Type B pancreatic cell (in vitro differentiated cells): ENCODE measurements at places on chromosomes 3 and 15. TPM values are rescaled to one million over a fixed set of nuclear protein-coding genes. Genes with fewer than 3 reads are reported as not detected.

GRCh38 chr3:119322021-119322834 lies 28.0 kb downstream of the ARHGAP31 start:
- DNase-seq = no peak

- no peak for DNase-seq
Measured at GRCh38 chr3:132573797-132574211, 23.3 kb upstream of the ACKR4 start.

DNA sequence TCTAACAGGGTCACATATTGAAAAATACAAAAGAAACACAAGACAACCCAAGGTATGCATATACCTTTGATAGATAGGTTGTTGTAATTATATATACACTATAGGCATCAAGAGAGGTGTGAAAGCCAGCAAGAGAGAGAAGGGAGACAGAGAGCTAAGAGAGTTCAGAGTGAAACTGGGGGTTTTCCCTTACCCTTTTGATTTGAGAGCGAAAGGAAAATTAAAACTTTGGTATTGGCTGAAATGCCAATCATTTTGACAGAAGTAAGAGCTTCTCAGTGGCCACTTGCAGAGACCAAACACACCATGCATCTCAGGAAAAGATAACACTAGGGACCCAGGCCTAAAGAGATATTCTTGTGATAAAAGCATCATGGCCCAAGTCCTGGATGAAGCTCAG lies 183.6 kb downstream of the SHOX2 start:
- DNase-seq = no peak

DNA sequence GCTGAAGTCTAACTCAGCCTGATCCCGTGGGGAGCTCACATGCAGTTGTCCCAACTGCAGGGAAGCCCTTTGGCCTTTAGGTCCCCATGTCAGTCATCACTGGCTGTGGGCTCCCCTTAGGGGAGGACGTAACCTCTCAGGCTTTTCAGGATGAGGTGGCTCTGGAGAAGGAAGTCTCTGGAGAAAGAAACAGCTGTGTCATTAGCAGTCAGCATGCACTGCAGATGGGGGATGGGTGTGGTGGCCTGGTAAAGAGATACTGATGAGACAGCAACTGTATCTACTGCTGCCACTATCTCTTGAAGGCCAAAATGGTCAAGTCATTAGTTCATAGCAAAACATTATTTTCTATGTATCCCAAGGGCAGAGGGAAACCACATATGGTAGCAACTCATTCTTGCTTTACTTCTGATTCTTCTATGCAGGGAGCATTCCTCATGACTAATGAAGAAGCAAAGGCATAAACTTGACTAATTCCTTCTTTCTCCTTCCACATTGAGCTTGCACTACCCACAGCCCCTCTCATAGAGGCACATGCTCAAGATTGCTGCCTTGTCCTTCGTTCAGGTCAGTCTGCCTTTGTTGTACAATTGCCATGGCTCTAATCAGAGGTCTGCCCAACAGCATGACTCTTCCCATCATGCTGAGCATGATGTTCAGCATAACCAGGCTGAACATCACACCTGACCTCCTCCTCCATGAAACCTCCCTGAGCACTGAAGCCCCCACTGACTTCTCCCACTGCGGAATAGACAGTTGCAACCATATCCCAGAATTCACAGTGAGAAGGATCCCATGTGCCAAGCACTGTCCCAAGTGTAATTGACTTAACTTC lies 47.8 kb upstream of the TMEM158 start:
- DNase-seq = no peak

Gene GP5
- 0.10 TPM in 1 of 2 replicates, not detected in the other for total RNA-seq

Gene AP3B2
- total RNA-seq = 7.3 and 8.0 TPM in 2 replicates

Gene SERPINI2
- total RNA-seq = 0.70 TPM in 1 of 2 replicates, not detected in the other
